ENCODE measurements at places on chromosomes 4 and X. TPM values are rescaled to one million over a fixed set of nuclear protein-coding genes. Genes with fewer than 3 reads are reported as not detected.

Gene CYTL1
- total RNA-seq = 0.17 TPM

Gene FAM9B
- not detected for total RNA-seq

- peak; percentile 4 for DNase-seq
Observed at GRCh38 chr4:33998291-33998690, 2246.0 kb downstream of the ARAP2 start.

GRCh38 chr4:1802720-1803522, 9.8 kb downstream of the FGFR3 start:
- DNase-seq = no peak

GRCh38 chr4:127362686-127363085, 270.1 kb upstream of the INTU start:
- no peak for DNase-seq

DNA sequence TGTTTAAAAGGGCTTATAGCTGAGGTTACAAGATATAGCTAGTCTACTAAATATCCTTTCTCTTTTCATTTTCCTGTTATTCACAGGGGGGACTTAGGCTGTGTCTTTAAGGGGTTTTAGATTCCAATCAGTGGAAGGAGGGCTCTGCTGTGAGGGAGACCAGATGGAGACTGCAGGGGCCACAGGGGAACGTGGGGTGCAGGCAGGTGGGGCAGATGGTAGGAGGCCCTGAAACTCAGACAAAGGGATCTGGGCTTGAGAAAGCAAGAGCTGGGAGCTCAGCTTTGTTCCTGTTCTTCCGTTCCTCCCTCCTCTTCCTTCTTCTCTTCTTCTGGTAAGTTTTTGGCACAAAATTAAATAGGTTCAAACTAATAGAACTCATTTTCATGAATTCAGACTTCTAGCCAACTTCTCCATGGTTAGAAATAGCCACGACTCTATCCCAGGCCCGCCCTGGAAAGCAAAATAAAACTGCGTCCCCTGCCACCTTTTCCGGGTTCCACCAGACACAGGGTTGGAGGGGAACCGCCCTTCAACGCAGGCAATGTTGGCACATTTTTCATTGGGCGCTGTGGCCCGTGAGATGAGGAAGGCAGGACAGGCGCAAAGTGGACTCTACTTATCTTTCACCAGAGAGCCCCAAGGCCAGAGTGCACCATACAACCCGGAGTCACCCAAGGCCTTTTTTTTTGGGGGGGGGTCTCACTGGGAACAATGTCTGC, 3.5 kb upstream of the TMSB4X start:
- DNase-seq = no peak

DNA sequence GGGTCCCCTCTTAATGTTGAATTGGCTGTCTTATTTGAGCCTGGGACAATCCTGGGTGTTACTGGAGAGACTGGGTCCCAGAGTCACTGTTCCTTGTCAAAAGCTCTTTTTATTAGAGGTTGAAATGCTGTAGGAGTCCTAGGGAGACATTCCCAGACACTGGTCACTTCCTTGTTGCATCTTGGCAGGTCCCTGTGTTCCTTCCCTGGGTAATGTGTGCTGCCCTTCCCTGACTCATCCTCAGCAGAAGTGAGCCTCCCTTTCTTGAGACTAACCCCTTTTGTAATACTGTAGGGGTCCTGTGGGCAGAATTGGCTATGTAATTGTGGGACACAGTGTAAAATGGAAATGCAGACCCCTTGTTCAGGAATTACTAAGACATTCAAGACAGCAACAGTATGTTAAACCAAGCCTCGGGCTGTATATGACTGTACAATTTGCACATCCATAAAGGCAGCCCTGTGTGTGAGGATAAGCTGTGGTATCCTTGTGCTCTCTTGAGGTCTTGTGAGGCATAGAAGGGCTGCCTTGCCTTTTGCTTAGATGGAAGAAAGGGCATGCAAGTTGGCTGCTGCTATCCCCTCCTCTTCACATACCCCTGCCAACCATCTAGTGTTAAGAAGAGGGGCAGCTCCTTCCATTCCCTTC, 53.5 kb downstream of the DCLK2 start:
- no peak for DNase-seq

DNA sequence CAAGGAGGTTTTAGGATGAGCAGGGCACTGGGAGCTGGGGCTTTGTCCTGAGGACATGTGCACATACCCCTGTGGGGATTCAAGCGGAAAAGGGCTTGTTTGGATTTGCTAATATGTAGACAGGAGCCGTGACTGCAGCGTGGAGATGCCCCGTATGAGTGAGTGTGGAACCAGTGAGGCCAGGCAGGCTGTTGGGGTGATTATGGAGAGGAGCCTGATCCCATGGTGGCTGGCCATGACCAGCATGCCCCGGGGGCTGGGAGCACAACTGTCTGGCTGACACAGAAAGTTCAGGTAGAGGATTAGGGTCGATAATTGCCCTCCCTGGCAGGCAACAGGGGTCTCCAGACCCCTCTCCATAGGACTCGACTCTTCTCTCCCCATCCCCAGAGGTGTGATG, 68.8 kb upstream of the STX18 start:
- no peak for DNase-seq

DNA sequence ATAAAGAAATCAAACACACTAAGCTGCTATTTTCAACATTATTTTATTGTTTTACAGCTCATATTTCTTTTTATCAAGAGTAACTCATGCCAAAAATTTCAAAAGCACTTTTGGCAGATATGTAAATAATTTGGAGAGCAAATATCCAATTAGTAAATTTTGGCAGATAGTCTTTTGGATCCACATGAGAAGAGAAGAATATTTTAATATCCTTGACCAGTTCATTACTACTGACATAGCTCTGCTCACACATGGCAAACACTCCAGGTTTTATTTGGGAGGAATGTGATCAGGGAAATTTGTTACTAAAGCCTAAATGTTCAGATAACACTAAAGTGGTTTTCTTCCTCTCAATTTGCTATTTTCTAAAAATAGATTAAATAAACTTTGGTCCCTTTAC, 1054.3 kb downstream of the FAT4 start:
- no peak for DNase-seq

Measured in fibroblast of lung (primary cell).